ENCODE measurements at places on chromosomes 6 and 20.

- no peak for DNase-seq
Measured at GRCh38 chr6:18507018-18507415, 119.9 kb downstream of the RNF144B start.

- DNase-seq = no peak
Measured at GRCh38 chr6:33886673-33887144, 82.9 kb upstream of the MLN start.

GRCh38 chr6:683742-684440, 9.0 kb downstream of the EXOC2 start:
- no peak for DNase-seq

- no peak for DNase-seq
Measured at GRCh38 chr6:19869464-19869863, 32.3 kb downstream of the ID4 start.

DNA sequence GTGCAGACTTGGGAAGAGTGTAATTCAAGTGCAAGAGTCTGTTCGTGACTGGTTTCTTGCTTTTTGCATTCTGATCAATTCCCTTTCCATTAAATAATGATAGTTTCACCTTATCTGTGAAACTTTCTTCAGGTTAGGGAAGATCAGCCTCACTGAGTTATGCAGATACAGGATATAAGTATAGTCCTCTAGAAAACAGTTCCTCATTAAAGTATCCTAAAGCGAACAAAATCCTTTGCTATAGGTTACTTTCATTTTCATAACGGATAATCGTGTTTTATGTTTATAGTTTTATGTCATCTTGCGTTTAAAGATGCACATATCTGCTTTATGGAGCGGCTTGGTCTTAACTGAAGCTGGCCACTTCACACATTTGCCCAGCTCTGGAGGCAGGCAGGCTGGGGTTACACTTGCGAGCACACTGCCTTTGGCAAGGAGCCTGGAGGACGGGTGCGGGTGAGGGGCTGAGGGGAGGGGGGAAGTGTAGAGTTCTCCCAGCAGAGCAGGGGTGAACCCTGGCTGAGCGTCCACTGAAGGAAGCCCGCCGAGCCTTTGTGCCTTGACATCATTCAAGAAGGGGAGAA, 123.5 kb upstream of the IFNGR1 start:
- DNase-seq = no peak

DNA sequence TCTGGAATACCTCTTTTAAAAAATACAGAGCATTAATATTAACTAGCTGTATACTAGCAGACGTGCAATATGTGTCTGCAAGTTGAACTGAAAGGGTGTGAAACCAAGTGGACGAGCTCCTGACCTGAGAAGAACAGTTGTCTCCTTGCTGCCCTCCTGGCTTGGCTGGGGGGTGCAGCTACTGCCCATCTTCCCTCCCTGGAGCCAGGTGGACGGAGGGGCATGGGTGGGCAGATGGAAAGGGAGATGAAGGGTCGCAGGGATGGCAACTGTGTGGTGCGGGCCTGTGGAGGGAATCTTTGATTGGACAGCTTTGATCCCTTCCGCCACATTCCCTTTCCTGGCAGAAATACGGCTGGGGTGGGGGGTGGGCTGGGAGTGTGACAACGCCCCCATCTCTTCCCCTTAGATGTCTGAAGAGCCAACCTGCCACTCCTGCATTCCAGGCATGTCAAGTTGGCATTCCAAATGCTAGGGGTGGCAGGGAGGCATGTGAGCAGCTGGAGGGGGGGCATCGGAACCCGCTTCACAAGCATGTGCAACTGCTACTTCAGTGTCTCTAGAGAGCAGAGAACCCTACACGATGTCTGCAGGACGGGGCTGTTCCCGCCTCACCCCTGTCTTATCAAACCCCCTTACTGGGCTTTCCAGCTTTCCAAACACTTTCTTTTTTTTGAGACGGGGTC, 37.3 kb downstream of the SRSF3 start:
- no peak for DNase-seq

- DNase-seq = no peak
Measured at GRCh38 chr20:54356801-54357200, 118.6 kb upstream of the DOK5 start.

DNA sequence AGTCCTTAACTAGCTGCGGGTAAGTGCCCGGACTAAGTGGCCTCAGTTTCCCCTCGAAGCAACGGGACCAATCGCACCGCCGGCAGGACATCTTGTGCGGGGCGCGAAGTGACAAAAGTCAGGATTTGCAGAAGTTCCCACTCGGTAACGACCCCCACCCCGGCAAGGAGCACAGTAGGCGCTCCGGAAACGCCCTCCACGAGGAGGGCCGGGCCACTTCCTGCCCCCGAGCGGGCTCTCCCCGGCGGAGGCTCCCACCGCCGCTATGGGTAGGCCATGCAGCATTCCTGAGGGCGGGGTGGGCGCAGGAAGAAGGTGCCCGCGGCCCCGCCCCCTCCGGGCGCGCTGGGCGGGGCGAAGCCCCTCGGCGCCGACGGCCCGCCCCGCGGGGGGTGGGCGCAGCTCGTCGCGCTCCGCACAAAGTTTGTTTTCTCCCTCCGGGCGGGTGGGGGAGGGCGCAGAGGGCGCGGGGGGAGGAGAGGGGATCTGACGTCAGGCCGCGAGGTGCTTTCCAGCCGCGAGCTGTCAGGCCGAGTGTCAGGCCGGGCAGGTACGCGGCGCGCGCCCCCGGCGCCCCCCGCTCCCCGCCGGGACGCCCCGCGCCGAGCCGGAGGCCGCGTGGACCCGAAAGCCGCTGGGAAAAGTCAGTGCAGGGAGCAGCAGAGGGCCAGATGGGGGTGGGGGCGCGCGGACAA, at the start of gene TGIF2:
Gene TGIF2, plus strand, starts transcription at position 495 of the 695 bp plus-strand sequence. CDS start 5,178 bp downstream, outside the sequence.
- peak; percentile 78 for DNase-seq

DNA sequence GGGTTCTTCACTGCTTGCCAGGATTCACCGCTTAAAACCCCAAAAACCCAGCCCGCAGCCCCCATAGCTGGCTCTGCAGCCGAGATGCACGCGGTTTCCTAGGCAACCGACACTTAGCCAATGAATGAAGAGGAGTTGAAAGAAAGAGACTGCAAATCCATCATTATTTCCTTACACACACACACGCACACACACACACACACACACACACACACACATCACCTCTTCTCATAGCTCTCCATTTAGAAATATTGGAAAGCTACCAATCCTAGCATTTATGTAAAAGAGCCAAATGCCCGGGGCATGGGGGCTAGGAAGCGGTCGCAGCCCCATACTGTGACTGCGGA, 3.4 kb upstream of the TUBB2B start:
- no peak for DNase-seq

DNA sequence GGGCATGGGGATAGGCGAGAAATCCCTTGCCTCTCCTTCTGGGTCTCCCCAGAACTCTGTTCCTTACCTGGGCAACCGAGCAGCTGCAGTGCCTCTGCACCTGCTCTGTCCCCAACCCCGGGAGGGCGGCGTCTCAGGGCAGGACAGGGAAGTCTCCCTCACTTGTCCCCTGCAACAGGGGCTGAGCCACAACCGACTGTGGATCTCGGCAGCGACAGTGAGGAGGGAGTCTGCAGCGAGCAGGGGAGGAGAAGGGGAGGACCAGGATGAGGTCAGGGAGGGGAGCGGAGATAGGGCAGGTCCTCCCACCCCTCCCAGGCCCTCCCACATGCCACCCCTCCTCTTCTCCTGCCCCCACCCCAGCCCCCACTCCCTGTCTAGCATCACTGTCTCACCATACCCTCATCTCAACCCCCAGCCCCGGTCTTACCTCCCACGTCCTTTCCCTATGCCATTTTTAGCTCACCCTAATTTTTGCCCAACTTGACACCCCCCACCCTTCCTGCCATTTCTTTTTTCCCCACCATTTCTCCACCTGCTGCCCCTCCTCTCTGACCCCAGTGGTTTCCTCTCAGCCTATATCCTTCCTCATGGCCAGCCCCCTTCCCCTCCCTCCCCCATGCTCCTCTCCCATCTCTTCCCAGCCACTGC, at the start of gene TNXB:
Gene TNXB, minus strand, starts transcription at position 225 of the 651 bp plus-strand sequence. CDS start 11,140 bp downstream, outside the sequence.
- no peak for DNase-seq

DNA sequence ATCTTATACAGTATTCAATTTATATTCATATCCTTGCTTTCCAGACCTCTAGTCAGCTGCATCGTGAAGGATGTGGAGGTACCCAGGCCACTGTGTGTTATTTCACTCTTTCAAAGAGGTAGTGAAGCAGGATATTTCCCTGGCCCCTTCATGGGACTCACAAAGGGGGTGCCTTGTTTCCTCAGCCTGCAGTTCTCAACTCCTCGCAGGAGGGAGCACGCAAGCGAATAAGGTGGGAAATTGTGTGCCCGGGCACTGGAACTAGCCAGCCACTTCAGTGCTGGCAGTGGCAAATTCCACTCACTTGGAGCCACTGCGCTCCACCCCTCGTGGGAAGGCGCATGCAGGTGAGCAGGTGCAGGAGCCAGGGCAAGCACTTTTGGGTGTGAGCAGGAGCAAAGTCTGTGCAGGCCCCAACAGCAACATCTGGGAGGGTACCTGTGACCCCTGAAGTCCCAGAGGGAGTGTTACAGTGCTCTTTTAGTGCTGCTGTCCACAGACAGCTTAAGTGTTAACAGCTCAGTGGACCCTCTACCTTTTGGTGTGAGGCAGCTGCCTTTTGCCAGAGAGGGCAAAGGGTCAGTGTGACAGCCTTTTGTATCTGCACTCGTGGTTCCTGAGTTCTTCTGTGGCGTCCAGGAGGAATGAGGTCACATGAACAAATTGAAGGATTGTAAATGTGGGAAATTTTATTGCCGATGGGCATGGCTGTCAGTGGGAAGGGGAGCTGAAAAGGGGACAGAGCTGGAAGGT, 49.4 kb upstream of the FAM135A start:
- DNase-seq = no peak

GRCh38 chr20:44911264-44911921, 1.5 kb downstream of the PABPC1L start:
- DNase-seq = no peak

- no peak for DNase-seq
Measured at GRCh38 chr6:100818066-100818465, 63.1 kb downstream of the ASCC3 start.

DNA sequence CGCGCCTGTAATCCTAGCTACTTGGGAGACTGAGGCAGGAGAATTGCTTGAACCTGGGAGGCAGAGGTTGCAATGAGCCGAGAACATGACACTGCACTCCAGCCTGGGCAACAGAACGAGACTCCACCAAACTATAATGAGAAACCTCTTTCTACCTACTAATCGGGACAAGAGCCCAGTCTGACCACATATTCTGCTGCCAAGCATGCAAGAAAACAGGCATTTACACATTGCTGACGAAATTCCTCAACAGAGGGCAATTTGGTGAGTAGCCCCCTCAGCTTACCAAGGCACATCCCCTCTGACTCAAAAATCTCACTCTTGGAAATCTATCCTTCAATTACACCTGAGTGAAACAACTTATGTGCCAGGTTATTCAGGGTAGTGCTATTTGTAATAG, 81.2 kb downstream of the SLC23A2 start:
- no peak for DNase-seq

DNA sequence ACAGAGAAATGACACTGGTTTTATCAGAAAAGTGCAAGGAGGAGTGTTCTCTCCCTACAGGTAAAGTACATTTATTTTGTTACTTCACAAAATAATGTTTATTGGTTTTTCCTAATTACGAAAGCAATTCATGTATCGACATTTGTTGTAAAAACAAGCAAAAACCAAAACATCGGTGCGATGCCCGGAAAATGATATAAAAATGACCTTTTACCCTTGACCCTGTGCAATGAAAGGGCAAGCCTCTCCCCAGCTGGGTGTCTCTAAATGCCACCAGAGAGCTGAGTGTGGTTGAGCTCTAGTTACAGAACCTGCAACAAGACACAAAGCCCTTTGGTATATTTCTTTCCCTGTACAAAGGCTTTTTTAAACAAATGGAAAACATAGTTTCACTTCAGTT, 65.4 kb downstream of the CD164 start:
- no peak for DNase-seq

GRCh38 chr20:50285376-50286173, 94.9 kb downstream of the CEBPB start:
- no peak for DNase-seq

- DNase-seq = no peak
Measured at GRCh38 chr6:77463308-77463860, at the start of gene HTR1B. HTR1B (minus strand) TSS chr6:77463491; CDS start chr6:77463403, 88 bp downstream.

DNA sequence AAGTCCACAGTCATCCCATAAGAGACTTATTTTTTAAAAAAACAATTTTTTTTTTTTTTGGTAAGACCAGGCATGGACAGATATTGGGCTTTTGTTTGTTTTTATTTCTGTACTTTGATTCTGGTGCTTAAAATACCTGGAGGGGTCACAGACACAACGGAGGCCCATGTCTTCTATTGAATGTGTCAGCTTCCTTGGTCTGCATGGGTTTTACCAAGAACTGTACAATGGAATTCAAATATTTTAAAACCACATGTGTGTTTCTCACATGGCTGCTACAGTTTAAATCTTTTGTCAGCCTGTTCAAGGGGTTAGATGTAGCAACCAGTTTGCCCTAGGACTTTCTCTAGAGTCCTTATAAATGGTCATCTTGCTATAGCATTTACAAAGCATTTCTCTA, 139.8 kb downstream of the SOX4 start:
- no peak for DNase-seq

- DNase-seq = no peak
Measured at GRCh38 chr6:123715006-123715863, 78.5 kb upstream of the TRDN start.

GRCh38 chr20:53419693-53420460, 173.8 kb downstream of the ZNF217 start:
- no peak for DNase-seq

- peak; percentile 14 for DNase-seq
Measured at GRCh38 chr20:49276161-49276960, 1.5 kb downstream of the ZNFX1 start.

GRCh38 chr6:137233911-137234863, 15.0 kb upstream of the IFNGR1 start:
- no peak for DNase-seq

GRCh38 chr6:31877651-31878161, 1.1 kb downstream of the SLC44A4 start:
- no peak for DNase-seq

DNA sequence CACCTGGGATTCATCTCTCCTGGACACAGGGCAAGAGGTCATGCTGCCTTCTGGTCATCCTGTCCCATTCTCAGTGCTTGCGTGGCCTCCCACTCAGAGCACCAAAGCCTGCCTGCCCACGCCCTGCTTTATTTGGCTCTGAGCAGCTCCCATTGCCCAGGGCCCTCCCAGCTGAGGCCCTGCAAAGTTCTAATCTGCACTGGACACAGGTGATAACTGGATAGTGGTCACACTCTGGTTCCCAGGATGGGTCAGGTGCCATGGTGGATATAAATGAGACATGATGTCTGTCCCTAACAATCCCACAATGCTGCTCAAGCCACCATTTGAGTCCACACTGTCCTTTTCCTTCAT, 39.5 kb downstream of the CPXM1 start:
- no peak for DNase-seq

- no peak for DNase-seq
Measured at GRCh38 chr20:3997446-3997845, 17.9 kb downstream of the RNF24 start.

GRCh38 chr6:83273596-83273995, 80.4 kb downstream of the RWDD2A start:
- no peak for DNase-seq

GRCh38 chr6:105135056-105135455, 44.8 kb downstream of the POPDC3 start:
- DNase-seq = no peak

GRCh38 chr6:87944541-87944954, 103.1 kb upstream of the SPACA1 start:
- DNase-seq = no peak

Data from stimulated activated CD4-positive, alpha-beta T cell treated with anti-CD3 and anti-CD28 coated beads, Interleukin-1b, Interleukin-23, amount 100 ng/mL, for 1 hour (primary cell).